ENCODE measurements at places on chromosomes 4 and X.

GRCh38 chrX:68633981-68634380 lies 13.5 kb upstream of the STARD8 start:
- DNase-seq: no peak

DNA sequence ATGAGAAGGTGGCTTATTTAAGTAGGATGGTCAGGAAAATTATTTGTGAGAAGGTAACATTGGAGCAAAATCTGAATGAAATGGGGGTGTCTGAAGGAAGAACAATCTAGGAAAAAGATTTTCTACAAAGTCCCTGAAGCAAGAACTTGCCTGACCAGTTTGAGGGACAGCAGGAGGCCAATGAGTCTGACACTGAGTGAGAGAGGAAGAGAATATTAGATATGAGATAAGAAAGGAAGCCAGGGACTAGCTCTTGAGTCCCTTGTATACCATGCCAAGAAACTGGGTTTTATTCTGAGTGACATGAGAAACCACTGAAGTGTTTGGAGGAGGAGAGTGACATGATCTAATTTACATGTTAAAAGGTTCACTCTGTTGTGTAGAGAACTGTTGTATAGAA lies 1478.9 kb downstream of the RPA4 start:
- no peak for DNase-seq

DNA sequence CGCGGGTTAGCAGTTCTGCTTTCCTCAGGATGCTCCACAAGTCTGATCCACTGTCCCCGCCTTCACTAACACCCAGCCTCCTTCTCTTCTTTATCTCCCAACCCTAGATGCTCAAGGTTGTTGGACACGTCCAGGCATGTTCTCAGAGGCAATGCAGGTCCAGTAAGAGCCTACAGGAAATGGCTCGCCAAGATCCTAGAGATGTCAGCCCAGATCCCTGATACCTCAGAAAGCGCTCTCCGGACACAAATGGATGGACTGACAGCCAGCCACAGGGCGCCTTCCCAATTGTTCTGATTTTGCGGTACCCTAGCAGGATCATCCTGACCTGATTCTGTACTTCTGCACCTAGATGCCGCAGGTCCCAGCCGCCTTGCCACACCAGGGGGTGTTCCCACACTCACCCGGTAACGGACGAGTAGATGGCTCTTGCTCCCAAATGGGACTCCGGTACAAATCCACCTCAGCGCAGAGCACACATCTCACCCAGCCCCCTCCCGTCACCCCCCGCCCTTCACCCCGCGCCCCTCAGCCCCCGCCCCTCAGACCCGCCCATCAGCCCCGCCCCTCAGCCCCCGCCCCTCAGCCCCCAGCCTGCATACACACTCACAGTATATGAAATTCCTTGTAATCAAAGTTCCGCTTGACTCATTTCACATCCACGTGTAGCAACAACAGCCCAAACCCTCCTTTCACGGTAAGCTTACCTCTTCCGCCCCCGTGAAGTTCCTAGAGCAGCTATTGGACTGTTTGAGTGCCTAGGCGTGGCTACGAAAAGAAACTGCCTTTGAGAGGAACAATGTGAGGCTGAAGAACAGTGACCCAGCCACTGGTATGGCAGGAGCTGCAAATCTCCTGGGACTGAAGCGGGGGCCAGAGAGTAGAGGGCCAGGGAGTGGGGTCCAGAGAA lies at the start of gene EDA2R:
Gene EDA2R, minus strand, starts transcription at position 488 of the 910 bp plus-strand sequence. CDS start 23,058 bp downstream, outside the sequence.
- DNase-seq: peak; percentile 88

DNA sequence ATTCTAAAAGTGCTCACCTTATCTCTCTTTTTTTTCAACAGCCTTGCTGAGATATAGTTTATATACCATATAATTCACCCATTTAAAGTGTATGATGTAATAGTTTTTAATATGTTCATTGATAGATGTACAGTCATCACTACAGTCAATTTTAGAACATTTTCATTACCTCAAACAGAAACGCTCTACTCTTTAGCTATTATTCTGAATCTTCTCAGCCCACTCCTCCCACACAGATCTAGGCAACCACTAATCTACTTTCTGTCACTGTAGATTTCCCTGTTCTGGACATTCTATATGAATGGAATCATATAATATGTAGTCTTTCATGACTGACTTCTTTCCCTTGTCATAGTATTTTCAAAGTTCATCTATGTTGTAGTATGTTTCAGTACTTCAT lies 22.6 kb downstream of the MND1 start:
- no peak for DNase-seq

GRCh38 chrX:52271206-52271605 lies 86.5 kb downstream of the MAGED4 start:
- DNase-seq: peak; percentile 2

GRCh38 chr4:178856139-178856800 lies 1414.0 kb upstream of the AGA start:
- DNase-seq: no peak

DNA sequence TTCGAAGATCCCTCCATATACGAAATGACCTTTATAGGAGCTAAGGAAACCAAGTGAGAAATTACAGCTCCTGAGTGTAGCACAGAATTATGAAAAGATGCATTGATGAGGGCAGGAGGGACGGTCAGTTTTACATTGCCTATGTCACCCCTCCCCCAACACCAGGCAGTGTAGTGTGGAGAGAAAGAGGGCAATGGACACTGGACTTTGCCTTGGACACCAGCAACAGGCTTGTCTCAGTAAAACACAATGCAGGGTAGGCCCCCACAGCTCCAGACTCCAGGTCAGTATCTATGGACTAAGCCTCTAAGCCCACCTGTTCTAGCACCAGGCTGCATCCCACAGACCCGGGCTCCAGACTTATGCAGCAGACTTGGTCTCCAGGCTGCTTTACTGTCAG lies 16.5 kb downstream of the APOOL start:
- no peak for DNase-seq

- no peak for DNase-seq
Observed at GRCh38 chr4:117327491-117327890, 242.1 kb upstream of the TRAM1L1 start.

- no peak for DNase-seq
Observed at GRCh38 chr4:76282941-76283689, 23.4 kb upstream of the STBD1 start.

GRCh38 chr4:155522201-155522600 lies 144.4 kb upstream of the GUCY1A1 start:
- DNase-seq: peak; percentile 9

- DNase-seq: no peak
Observed at GRCh38 chr4:135601351-135601750, 1399.8 kb upstream of the PABPC4L start.

GRCh38 chrX:101230636-101231035 lies 11.1 kb downstream of the DRP2 start:
- peak; percentile 50 for DNase-seq

GRCh38 chr4:90159193-90159592 lies 32.0 kb downstream of the CCSER1 start:
- no peak for DNase-seq

DNA sequence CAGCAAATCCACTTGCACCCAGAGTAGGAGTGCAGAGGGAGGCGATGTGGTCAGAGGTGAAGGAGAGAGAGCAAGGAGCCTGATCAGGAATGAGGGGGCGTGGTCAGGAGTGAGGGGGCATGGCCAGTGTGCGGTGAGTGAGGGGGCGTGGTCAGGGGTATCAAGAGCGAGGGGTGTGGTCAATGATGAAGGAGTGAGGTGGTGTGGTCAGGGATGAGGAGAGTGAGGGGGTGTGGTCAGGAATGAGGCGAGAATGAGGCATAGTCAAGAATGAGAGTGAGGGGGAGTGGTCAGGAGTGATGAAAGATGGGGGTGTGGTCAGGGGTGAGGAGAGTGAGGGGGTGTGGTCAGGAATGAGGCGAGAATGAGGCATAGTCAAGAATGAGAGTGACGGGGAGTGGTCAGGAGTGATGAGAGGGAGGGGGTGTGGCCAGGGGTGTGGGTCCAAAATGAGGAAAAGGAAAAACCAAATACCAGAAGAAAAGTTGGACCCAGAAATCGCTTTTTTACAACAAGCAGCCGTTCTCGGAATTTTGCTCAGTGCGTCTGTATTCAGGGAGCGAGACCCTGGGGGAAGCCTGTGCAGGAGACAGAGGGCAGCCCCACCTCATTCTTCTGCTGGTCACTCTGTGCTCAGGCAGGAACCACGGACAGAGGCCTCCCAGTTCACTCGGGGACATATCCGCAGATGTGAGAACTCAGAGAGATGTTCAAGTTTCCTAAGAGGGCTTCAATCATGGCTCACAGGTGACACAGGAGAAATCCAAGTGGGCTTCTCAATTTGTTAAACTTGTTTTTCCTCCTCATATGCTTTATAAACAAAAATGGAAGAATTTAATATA lies 47.5 kb downstream of the MAGEA1 start:
- peak; percentile 52 for DNase-seq

GRCh38 chr4:180106997-180107396 lies 2136.2 kb upstream of the TENM3 start:
- no peak for DNase-seq

GRCh38 chr4:83606460-83606859 lies 70.6 kb downstream of the GPAT3 start:
- DNase-seq: no peak

All from fibroblast of skin of right quadriceps (primary cell).